Caco-2 (cell line): ENCODE measurements at places on chromosomes 1 and 21. TPM values are rescaled to one million over a fixed set of nuclear protein-coding genes. Genes with fewer than 3 reads are reported as not detected.

The SLAMF8 gene
- not detected in 2 replicates for total RNA-seq

GRCh38 chr21:32035617-32036016, 162.8 kb downstream of the HUNK start:
- DNase-seq = no peak

The CD48 gene
- total RNA-seq = not detected in 2 replicates

GRCh38 chr1:197415221-197415620, 147.2 kb downstream of the CRB1 start:
- no peak for DNase-seq

GRCh38 chr1:46820076-46820475, 21.2 kb downstream of the CYP4B1 start:
- no peak for DNase-seq

- DNase-seq = no peak
These were observed 1.2 kb upstream of the NEGR1 start for GRCh38 chr1:72283307-72284083.

GRCh38 chr1:114718661-114719423, 2.3 kb upstream of the NRAS start:
- no peak for DNase-seq

The KRTAP19-1 gene
- total RNA-seq = not detected in 2 replicates

The LAMB3 gene
- total RNA-seq = 112 and 125 TPM in 2 replicates

DNA sequence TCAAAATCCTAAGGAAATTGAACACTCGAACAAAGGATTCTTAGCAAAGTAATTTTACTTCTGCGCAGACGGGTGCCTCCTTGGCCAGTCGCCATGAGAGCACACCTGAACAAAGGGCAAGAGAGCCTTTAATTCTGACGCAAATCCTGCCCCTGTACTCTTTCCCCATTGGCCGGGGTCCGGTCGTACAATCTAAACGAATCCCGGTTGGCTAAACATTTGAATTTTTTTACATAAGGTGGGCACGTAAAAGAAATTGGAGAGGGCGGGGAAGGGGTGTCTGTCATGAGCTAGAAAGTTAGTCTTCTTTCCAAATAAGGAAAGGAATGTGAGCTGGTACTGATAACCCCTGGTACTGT, 8.2 kb upstream of the IL22RA1 start:
- DNase-seq = peak; percentile 93

GRCh38 chr1:100995198-100995988, 30.2 kb downstream of the DPH5 start:
- DNase-seq = no peak

The SLC19A1 gene
- total RNA-seq = 45.4 and 47.3 TPM in 2 replicates

DNA sequence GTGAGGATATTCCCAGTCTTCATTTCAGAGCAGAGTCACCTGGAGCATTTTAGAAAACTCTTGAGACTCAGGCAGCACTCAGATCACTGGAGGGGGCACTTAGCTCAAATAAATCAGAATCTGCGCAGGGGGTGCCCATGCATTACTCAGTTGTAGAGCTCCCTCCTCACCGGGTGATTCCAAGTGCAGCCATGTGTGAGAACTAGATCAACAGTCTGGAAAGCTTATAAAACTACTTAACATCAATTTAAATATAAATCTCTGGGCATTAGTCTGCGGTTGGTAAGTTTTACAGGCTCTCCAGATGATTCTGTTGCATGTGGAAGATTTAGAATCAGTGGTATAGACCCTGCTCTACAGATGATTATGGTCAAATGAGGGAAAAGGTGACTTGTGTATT, 128.6 kb downstream of the ST6GALNAC3 start:
- no peak for DNase-seq

DNA sequence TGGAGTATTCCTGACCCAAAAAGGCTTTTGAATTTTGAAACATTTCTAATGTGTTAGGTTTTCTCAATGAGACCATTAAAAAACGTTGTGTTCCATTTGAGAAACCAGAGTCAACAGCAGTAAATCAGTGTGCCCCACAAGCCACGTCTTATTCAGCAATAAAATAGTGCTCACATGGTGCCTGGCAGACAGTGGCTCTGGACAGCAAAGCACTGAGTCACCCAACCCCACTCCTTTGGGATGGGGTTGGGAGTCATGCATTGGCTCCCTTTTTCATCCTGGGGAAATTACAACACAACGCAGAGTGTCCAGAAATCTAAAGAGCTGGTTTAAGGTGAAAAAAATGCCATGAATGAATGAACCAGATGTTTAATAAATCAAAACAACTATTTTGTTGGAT, 46.5 kb downstream of the KCNJ15 start:
- no peak for DNase-seq

DNA sequence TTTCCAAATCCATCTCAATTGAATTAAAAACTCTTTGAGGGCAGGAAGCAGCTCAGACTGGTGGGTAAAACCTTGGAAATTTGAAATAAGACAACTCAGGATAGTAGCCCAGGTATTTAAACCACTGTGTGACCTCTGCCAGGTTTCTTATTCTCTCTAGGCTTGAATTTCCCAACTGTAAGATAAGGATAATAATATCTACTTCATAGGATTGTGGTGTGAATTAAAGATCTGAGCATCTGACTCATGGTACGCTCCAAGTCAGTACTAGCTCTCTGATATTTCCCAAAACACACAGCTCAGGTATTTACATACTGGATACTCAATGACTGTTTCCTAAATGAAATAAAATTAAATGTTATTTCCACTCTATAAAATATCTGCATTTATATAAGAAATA, 337.2 kb downstream of the LTN1 start:
- DNase-seq = no peak

The RIMS3 gene
- total RNA-seq = 2.8 and 3.1 TPM in 2 replicates

- DNase-seq = no peak
These were observed 8.3 kb downstream of the TGFBR3 start for GRCh38 chr1:91877574-91878208.

- no peak for DNase-seq
These were observed 177.8 kb downstream of the ETS2 start for GRCh38 chr21:38983560-38983959.

The SELENBP1 gene
- total RNA-seq = 18.5 and 18.7 TPM in 2 replicates

GRCh38 chr21:28066596-28067387, 925.9 kb downstream of the LTN1 start:
- DNase-seq = no peak

- peak; percentile 51 for DNase-seq
These were observed 51.8 kb upstream of the FAM89A start for GRCh38 chr1:231091831-231092301.
